ENCODE measurements at places on chromosomes 2 and 18.

DNA sequence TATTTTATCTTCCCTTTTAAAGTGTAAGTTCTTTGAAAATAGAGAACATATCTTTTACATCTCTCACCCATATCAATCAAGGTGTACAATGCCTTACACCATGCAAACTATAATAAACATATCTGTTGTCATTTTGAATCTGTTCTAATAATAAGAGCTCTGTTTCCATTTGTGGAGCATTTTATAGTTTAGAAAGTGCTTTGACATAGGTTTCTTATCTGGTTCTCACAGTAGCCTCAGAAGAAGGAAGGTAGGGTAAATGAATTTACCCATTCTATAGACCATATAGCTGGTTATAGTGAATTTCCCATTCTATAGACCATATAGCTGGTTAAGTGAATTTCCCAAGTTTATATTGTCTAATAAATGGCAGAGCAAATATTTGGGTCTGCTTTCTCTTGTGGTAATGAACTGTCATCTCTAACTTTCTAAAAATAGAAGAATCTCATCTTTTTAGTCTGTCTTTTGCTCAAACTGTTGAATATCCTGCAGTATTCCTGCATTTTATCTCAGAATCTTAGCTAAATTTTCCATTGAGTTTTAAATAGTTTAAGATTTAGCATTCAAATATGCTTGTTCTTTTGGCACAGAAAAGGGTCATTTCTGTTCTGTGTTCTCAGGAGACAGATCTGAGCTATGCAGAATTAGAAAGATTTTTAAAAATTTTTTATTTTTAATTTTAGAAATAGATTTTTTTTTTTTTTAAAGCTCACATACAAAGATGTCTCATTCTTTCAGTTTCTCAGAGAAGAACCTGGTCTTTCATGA lies 80.7 kb upstream of the STON1 start:
- DNase-seq: no peak

GRCh38 chr2:69554981-69555380 lies 88.6 kb downstream of the AAK1 start:
- DNase-seq: no peak

DNA sequence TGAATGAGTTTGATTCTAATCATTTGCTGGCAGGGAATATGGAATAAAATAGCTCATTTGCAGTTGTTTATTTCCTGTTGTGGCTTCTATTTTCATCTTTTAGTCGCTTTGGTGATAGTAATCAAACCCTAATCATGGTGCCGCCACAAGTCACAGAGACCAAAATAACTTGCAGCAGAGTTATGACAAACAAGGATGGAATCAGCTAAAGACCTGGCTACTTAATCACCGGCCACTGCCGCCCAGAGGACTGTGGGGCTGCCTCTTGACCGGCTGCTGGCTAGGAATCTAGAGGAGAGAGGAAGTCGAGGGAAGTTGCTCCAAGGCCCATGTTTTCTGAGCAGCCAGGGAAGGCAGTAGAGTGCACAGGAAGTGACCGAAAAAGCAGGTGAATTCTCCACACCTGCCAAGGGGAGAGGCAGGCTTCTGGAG lies 5.1 kb upstream of the SMAD7 start:
- no peak for DNase-seq

GRCh38 chr2:44329343-44329742 lies 32.0 kb downstream of the PREPL start:
- no peak for DNase-seq

DNA sequence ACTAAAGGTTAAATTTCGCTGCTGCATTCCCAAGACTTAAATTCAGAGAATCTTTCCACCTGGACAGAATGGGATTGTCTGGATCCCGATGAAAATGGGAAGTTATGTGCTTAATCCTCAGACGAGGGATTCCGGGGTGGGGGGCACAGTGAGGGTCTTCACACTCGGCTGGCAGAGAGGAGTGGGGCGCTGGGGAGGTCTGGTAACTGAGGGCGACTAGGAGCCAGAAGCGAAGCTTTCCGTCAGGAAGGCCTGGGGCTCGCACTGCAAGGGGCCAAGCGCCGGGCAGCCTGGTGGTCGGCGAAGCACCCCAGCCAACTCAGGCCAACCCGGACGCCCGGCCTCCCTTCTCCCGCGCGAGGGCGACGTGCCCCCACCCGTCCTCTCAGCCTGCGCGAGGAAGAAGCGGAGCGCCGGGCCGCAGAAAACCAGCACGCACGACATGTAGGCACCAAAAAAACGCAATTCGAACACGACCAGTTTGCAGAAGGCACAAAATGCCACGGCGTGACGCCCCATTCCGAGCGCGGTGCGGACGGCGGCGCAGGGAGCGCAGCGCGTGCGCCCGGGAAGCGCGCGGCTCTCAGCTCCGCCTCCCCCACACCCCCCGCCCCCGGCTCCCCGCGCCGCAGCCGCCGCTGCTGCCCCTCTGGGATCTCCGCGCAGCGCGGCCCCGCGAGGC lies 188.1 kb downstream of the ZEB2 start:
- peak; percentile 83 for DNase-seq

GRCh38 chr2:76128622-76129021 lies 417.9 kb upstream of the GCFC2 start:
- DNase-seq: no peak

GRCh38 chr2:104405623-104406022 lies 448.3 kb upstream of the POU3F3 start:
- DNase-seq: no peak

GRCh38 chr2:120262761-120263428 lies 10.2 kb downstream of the RALB start:
- no peak for DNase-seq

DNA sequence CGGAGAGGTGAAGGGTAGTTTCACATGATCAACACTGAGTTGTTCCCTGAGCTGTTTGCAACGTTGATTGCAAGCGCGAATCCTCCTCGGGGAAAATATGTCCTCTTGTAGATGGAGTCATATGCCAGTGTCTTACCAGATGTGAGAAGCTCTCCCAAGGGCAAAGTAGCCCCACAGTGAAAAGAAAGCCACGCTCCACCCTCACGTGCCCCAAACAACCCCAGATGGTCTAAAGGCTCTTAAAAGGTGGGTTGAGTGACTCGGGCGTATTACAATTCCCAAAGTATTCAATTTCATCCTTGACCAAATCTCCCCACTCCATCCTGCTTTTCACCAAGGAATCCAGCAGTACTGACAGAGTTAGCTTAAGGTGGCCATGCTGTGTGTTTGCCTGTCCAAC lies 332.1 kb upstream of the SOX11 start:
- no peak for DNase-seq

DNA sequence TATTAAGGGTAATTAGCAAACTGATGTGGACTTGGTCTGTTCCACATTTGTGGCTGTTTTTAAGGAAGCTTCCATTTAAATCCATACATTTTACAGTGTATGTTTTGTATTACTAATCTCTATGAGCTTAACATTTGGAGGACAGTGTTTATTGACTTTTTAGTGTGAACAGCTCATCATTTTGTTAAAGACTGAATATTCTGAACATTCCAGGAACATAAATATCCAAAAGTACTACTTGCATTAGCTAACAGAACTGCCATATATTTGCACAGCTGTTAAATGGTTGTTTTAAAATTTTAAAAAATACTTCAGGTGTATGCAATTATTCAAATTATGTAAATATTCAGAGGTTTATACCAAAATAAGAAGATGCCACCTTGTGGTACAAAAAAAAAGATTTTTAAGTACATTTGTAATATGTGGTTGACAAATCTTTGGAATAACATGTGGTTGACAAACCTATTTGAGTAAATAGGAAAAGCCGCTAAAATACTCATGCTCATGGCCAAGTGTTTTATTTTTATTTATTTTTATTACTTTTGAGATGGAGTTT lies 439.7 kb upstream of the FANCL start:
- DNase-seq: peak; percentile 29

- DNase-seq: no peak
Observed at GRCh38 chr2:232465061-232465460, 9.1 kb downstream of the ALPI start.

DNA sequence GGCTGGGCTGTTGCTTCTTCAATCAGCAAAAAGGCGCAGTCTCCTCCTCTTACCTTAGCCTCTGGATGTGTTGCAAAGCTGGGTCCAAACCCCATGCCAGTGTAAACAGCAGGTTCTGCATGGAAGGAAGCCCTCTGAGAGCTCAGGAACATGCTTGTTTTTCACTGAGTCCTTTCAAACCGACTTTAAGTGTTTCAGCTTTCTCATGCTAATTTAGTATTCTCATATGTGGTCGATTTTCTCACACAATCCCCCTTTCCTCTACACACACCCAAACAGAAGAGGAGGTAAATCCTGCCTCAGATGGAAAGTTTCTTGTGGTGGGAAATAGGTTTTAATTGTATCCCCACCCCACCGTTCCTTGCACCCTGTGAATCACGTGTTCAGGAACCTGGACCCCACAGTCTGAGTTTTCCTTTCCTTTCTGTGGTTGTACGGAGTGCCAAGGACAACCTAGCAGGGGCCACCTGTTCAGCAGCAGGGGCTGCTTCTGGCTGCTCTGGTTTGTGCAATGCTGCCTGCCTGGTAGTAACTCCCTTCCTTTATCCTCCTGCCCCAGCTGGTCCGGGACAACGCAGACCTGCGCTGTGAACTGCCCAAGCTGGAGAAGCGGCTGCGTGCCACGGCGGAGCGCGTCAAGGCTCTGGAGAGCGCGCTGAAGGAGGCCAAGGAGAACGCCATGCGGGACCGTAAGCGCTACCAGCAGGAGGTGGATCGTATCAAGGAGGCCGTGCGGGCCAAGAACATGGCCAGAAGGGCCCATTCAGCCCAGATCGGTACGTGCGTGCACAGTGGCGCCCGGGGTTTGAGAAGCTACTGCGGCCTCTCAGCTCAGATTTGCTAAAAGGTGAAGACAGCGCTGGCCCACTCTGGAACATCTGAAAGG lies 28.7 kb upstream of the LYPD6B start:
- no peak for DNase-seq

DNA sequence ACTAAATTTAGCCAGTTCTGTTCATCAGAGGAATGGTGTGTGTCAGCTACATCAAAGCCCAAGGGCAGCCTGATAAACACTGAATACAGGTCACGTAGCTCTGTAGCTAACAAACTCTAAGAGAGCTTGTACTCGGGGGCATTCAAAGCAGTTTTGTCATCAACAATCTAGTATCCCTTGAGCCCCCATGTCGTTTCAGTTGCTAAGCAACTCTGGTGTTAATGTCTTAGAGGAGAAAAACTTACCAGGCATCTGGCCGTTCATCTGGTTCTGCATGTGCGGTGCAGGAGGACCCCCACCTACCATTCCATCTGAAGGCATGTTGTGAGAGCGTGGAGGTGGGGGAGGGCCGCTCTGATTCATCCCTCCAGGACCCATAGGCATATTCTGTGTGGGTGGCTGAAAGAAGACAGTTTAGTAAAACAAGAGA lies 33.1 kb downstream of the SS18 start:
- no peak for DNase-seq

GRCh38 chr18:58584200-58585127 lies 44.4 kb downstream of the ALPK2 start:
- DNase-seq: no peak

DNA sequence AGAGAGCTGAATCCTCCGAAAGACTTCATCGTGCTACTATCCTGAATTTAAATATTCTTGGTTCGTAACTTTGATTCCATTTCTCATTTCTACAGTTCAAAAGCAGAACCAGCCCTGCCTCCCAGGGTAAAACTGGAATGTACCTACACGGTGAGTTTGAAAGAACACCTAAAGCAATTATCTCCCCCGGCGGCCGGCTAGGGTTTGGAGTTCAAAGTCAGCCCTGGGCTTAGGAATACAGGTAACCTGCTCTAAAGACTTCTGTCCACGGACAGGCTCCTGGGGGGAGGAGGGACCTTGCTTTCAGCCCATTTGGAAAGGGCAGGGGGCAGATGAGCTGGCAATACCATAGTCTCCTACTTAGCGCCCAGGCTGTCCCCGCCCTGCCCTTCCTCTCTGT lies 32.3 kb downstream of the CYP27C1 start:
- DNase-seq: no peak

DNA sequence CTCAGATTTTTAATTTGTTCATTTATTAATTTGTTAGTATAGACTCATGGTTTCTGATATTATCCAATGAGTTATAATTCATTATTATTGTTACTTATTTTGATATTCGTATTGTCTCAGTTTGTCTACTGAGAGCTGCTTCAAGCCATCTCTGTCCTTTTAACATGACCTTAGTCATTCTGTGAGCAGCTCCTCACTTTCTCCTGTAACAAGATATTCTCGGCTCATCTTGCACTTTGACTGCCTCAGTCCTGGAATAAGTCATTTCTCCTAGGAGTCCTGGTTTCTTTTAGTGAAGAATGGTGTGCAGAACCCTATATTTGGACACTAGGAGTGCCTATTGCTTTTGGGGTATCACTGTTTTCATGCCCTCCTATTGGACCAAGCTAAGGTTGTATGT lies 13.2 kb downstream of the ASB1 start:
- no peak for DNase-seq

DNA sequence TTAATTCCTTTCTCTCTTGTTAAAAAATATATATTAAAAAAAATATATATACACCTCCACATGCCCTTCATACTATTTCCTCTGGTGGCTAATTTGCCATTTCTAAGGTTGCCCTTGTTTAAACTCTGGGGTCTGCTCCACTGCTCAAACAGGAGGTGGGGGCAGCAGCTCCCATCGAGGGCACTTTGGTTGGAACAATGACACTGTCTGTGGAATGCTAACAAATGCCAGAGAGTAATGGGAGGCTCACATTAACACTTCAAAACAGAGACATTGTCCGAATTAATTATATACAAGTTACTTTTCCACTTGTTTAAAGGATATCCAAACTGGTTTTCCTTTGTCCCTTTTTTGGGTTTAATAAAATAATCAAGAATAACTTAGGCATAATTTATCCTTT lies 58.8 kb upstream of the CD302 start:
- no peak for DNase-seq

- DNase-seq: no peak
Observed at GRCh38 chr2:33247365-33247764, 229.1 kb upstream of the RASGRP3 start.

GRCh38 chr18:68427951-68428401 lies 286.9 kb downstream of the TMX3 start:
- DNase-seq: peak; percentile 90

DNA sequence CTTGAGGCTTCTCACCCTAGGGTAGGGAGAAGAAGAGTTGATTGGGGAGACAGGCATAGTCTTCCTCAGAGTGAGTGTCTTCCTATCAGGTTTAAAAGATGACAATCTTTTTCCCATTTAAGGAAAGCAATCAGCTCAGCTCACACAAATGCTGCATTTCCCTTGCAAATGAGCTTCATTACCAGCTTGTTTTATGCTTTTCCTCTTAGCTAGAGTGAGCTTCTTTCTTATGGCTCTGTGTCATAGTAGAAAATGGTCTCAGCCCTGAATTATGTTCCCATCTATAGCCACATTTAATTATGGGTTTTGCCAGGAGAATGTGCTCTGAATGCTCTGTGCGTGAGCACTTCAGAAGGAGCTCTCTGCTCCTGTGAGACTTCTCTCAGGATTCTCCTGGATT lies 112.8 kb upstream of the NCK2 start:
- DNase-seq: peak; percentile 96

GRCh38 chr2:203209538-203209937 lies 29.3 kb upstream of the CYP20A1 start:
- DNase-seq: no peak

- peak; percentile 11 for DNase-seq
Observed at GRCh38 chr2:169928463-169928864, 101.2 kb downstream of the UBR3 start.
